A673 (cell line): ENCODE measurements at places on chromosomes 1 and 21. TPM values are rescaled to one million over a fixed set of nuclear protein-coding genes. Genes with fewer than 3 reads are reported as not detected.

DNA sequence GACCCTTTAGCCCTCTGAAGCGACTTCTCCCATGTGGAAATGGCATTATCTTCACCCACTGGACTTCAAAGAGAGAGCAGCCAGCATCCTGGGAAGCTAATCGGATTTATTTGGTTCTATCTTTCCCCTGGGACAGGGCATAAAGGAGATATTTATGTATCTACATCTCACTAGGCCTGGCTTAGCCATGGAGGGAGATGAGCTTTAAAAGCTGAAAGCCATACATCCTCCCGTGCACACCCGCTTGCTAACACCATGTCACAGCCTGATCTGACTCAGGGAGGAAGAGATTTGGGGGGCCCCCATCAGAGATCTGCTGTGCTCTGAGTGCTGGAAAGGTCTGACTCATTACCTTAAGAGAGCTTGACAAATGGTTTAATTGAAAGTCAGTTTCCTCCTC lies 155.9 kb downstream of the PLXNA2 start:
- H3K4me3 ChIP-seq = no peak overlapping the region
- H3K27me3 ChIP-seq = no peaks in the 10 kb centered on the region
- DNase-seq = peak; percentile 31
- no peaks in the 10 kb centered on the region for H3K4me1 ChIP-seq
- no peaks in the 10 kb centered on the region for H3K36me3 ChIP-seq

NUP210L gene
- 0.04 and 0.09 TPM in 2 replicates for total RNA-seq

- H3K36me3 ChIP-seq = no peaks in the 10 kb centered on the region
- H3K4me1 ChIP-seq = peaks cover 9% of the 10 kb centered on the region
- H3K4me3 ChIP-seq = no peak overlapping the region
- DNase-seq = peak; percentile 6
Observed at GRCh38 chr1:161768986-161769672, 3.0 kb downstream of the ATF6 start.

DNA sequence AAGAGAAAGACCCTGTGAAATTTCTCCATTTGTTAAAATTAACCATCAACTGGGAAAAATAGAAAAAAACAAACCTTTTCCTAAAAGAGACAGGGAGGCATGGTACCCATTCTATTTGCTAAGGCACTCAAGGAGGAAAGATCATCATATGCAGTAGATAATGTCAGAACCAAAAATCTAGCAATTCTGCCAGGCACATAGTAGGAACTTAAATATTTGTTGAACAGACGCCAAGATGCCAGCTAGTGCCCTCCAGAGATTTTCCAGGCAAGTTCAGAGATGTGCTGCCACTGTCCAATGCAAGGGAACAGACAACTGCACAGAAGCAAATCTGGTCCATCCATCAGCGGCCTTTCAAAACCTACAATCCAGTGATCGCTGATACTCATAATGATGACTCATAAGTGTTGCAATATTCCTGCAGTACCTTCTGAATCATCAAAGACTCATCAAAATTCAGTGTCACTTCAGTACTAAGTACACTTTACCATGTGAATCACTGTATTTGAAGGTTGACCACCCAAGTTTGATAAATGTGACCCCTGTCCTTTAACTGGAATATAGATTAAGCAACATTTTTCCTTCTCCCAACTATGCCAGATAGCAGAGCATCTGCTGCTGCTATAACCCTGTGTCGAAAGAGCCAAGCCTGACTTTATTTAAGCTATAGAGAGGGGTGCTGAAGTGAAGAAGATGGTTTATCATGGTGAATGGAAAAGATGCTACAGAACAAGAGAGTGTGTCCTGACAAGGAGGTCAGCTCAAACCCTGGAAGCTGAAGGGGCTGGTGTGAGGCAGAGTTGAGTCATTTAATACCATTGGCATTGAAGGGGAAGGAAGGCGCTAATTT lies 99.1 kb downstream of the MT1HL1 start:
- H3K4me1 ChIP-seq = no peaks in the 10 kb centered on the region
- DNase-seq = peak; percentile 21

- no peaks in the 10 kb centered on the region for H3K27me3 ChIP-seq
- no peak for DNase-seq
- H3K36me3 ChIP-seq = no peaks in the 10 kb centered on the region
- no peak overlapping the region for H3K4me3 ChIP-seq
Observed at GRCh38 chr1:41546833-41547135, 62.3 kb upstream of the EDN2 start.

DNA sequence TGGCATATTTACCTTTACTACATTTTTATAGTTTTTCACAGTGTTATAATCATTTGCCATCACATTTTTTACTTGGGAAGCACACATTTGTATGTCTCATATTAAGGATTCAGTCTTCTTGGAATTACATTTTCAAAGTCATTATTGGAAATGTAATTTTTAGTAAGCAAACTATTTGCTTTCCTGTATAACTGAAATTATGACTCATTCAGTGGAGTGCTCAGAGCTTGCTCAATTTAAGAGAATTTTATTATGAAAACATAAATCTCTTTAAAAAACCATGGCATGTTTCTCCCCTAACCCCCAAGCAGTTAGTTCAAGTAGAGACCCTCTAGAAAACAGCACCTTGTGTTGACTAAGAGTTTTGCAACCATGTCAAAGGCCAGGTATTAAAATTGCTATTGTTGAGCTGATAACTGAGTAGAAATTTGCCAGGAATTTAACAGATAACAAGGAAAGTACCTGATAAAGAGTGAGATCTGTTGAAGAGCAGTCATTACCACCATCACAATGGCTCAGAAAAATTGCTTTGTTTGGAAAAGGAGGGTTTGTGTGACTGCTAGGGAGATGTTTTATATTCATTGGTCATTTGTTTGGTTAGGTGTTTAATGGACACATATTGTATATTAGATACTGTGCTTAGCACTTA lies 105.9 kb downstream of the KCNK2 start:
- no peaks in the 10 kb centered on the region for H3K4me1 ChIP-seq
- no peak overlapping the region for H3K4me3 ChIP-seq
- no peaks in the 10 kb centered on the region for H3K36me3 ChIP-seq
- no peak for DNase-seq
- H3K27ac ChIP-seq = no peak overlapping the region

DNA sequence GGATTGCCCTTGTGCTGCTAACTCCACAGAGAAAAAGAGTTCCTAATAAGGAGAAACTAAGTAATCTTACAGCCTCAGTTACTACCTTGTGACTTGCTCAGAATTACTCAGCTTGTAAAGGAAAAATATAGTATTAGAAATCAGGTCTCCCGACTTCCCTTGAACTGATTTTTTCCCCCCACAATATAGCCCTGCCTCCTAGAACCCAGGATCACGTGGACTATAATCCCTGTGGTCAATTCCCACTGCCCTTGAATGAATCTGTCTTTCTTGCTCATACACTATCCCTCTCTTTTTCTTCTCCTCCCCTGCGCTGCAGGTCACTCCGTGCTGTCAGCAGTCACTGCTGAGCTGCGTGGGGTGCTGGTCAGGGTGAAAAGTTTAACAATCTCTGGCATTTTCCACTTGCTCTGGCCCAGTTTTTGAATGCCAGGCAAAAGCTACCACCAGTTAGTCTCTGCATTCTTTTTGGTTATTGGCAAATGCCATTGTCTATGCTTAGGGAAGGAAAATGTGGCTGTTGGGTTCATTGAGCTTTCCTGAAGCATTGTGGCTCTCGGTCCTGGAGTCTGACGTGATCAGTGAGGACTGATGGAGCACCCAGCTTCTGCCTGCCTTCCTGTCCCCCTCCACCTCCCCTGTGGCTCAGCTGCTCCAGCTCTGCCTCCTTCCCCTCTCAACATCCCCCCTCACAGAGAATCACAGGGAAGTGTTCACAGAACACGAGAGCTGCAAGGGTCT lies 1.9 kb upstream of the MYOC start:
- DNase-seq = no peak
- H3K4me3 ChIP-seq = no peak overlapping the region
- no peaks in the 10 kb centered on the region for H3K27me3 ChIP-seq

GRCh38 chr1:239914751-239915231 lies 176.9 kb upstream of the FMN2 start:
- no peak for DNase-seq
- H3K27ac ChIP-seq = no peak overlapping the region
- no peaks in the 10 kb centered on the region for H3K4me1 ChIP-seq
- no peaks in the 10 kb centered on the region for H3K27me3 ChIP-seq

DNA sequence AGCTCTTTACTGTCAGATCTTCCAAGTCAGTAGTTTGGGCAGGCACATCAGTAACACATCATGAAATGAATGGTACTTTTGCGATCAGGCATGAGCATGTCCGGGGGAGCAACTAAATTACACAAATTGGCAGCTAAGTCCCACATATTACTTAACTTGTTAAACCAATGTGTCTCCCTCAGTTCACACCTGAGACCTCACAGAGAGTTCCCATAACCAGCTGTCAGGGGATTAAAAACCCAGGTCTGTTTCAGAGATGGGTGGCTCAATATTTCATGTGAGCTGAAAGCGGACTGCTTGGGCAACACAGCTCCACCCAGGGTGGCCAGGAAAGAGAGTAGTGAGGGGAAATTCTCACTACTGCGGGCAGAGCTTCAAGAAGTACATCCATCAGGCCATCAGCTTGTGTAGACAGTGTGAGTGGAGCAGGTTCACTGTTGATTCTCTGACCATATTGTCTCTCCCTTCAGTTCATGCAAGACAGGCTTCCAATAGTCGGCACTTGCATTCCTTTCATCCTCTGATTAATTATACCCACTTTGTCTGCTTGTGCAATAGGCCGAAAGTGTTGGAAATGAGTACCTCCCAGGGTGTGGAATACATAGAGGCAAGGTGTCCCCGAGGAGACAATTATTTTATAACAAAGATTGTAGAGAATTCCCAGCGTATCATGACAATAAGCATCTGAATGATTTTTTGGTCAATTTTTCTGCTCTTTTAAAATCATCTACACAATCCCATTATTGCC lies 139.9 kb downstream of the PTGER3 start:
- peaks cover 32% of the 10 kb centered on the region for H3K4me1 ChIP-seq
- H3K36me3 ChIP-seq = no peaks in the 10 kb centered on the region

GRCh38 chr1:155513300-155513916 lies 49.2 kb downstream of the ASH1L start:
- no peaks in the 10 kb centered on the region for H3K36me3 ChIP-seq
- no peaks in the 10 kb centered on the region for H3K4me1 ChIP-seq
- DNase-seq = no peak
- no peaks in the 10 kb centered on the region for H3K27me3 ChIP-seq

GRCh38 chr1:93864175-93864574 lies 14.8 kb downstream of the DNTTIP2 start:
- H3K27me3 ChIP-seq = no peaks in the 10 kb centered on the region
- no peaks in the 10 kb centered on the region for H3K4me1 ChIP-seq
- H3K4me3 ChIP-seq = no peak overlapping the region
- no peak overlapping the region for H3K27ac ChIP-seq
- DNase-seq = no peak
- peaks cover 6% of the 10 kb centered on the region for H3K36me3 ChIP-seq

GJB4 gene
- total RNA-seq = not detected in 2 replicates

GBP7 gene
- total RNA-seq = not detected in 2 replicates

GRCh38 chr1:112718691-112719418 lies 3.7 kb upstream of the PPM1J start:
- peak; percentile 81 for DNase-seq
- no peak overlapping the region for H3K27ac ChIP-seq
- peaks cover 62% of the 10 kb centered on the region for H3K27me3 ChIP-seq
- no peaks in the 10 kb centered on the region for H3K36me3 ChIP-seq
- no peak overlapping the region for H3K4me3 ChIP-seq

DNA sequence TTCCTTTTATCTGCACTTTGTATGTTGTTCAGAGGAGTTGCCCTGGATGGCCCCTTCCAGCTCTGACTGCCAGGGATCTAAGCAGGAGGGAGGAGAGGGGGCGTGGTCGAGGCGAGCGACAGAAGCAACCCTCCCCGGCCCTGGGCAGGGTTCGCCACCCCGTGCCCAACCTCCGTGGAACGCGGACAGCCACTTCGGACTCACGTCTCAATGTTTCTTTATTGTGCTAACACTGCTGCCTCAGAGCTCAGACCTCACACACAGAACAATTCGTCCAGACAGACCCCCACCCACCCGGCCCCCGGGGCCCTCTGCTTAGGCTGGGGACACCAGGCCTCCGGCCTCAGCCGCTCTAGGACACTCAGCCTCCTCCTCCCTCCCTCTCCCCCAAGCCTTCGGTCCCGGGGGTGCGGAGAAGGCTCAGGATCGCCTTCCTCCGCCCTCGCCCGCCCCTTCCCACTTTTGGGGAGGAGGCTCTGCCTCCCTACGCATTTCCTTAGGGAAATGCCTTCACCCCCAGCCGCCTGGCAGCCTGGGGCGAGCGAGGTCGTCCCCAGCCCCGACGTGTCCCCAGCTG lies 8.3 kb downstream of the VSIG8 start:
- H3K4me1 ChIP-seq = peaks cover 9% of the 10 kb centered on the region
- H3K27ac ChIP-seq = peak overlapping the region; percentile 74

- H3K27me3 ChIP-seq = no peaks in the 10 kb centered on the region
- no peaks in the 10 kb centered on the region for H3K4me1 ChIP-seq
- no peak overlapping the region for H3K4me3 ChIP-seq
- DNase-seq = no peak
- no peaks in the 10 kb centered on the region for H3K36me3 ChIP-seq
Observed at GRCh38 chr1:245188403-245188802, 33.6 kb downstream of the KIF26B start.

PGBD2 gene
- 5.0 and 5.7 TPM in 2 replicates for total RNA-seq

DNA sequence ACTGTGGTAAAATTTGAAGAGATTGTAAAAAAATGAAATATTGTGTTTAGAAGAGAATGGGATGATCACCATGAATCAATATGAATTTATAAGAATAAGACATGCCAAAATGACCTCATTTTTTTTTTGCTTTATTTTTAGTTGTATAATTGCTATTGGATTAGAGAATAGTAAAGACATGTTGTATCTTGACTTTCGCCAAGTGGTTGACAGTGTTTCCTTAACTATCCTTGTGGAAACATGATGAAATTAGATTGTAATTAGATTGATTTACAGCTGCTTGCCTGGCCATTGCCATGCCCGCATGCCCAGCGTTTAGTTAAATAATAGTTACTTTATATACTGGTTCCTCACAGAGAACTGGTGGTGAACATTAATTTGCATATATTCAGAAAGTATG lies 154.9 kb downstream of the MAGI3 start:
- no peaks in the 10 kb centered on the region for H3K4me1 ChIP-seq
- H3K27me3 ChIP-seq = no peaks in the 10 kb centered on the region
- no peaks in the 10 kb centered on the region for H3K36me3 ChIP-seq
- H3K27ac ChIP-seq = no peak overlapping the region

SLAMF6 gene
- not detected in 2 replicates for total RNA-seq
